ENCODE measurements at places on chromosomes 4 and X. TPM values are rescaled to one million over a fixed set of nuclear protein-coding genes. Genes with fewer than 3 reads are reported as not detected.

Gene FAM9B
- not detected for total RNA-seq

Gene DRD5
- total RNA-seq, result not detected

Gene FAM184B
- not detected for total RNA-seq

Gene OTUD6A
- total RNA-seq, result not detected

Gene SYNPO2
- total RNA-seq, result 2.7 TPM

Data from smooth muscle cell of the coronary artery (primary cell).